GM10248 (cell line): ENCODE measurements at places on chromosomes 4 and X.

DNA sequence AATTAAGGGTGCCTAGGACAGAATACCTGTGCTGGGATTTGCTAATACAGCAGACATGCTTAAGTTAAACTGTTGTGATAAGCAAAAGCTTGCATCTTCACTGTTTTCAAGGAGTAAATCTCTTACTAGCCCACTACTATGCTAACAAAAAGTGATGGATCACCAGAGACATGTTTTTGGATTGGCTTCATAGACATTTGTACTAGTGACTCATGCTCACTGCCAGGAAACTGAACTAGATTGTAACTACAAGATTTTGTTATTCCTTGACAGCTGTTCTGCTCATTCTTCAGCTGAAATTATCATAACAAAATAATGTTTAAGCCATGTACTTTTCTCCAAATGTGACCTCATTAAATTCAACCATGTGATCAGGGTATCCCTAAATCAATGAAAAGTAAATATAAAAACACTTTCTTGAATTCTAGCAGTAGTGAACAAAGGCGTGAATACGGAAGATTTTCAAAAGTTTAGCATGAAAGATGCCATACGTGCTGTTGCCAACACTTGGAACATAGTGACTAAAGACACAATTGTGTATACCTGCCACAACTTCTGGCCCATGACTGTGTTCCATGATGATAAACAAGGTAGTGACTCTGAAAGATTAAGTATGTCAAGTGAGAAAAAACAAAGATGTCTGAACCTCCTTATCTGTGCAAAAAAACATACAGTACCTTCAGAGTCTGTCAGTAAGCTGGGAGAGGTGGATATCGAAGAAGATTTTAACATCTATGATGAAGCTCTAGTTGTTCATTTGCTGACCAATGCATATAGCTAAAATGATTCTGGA, 154.0 kb downstream of the BTC start:
- DNase-seq: no peak

DNA sequence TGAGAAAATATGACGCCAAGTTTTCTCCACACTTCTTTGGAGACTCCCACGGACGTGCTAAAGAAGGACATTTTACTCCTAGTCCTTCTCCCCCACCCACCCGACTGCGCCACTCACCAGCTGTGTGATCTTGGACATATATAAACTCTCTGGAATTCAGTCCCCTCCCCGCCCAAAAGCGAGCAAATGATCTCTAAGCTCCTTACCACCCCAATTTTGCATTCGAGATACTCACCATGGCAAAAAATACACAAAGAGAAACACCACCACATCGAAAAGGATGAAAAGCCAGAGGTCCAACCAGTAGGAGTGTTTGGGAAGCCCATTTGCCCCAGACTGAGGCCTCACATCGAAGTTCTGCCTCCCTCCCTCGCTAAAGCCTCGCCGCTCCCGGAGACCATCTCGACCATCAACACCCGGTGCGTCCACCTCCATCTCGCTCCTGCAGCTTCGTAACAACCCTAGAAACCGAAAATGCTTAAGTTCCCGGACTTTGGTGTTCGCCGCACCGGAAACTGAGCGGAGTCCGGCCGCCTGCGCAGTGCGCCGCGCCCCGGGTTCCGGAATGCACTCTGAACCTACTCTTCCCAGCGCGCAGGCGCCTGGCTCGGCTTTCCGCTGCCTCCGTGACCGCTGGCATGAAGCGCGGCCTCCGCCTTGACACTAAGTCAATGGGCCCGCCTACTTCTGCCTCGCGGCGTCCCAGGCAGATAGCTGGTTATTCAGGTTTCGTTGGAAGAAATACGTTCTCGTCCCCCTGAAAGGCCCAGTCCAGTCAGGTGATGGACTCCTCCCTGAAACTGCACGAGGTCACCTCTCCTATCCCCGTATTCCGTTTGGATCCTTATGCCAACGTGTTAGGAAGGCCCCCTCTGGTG, 21.6 kb downstream of the FABP2 start:
- peak; percentile 93 for DNase-seq

DNA sequence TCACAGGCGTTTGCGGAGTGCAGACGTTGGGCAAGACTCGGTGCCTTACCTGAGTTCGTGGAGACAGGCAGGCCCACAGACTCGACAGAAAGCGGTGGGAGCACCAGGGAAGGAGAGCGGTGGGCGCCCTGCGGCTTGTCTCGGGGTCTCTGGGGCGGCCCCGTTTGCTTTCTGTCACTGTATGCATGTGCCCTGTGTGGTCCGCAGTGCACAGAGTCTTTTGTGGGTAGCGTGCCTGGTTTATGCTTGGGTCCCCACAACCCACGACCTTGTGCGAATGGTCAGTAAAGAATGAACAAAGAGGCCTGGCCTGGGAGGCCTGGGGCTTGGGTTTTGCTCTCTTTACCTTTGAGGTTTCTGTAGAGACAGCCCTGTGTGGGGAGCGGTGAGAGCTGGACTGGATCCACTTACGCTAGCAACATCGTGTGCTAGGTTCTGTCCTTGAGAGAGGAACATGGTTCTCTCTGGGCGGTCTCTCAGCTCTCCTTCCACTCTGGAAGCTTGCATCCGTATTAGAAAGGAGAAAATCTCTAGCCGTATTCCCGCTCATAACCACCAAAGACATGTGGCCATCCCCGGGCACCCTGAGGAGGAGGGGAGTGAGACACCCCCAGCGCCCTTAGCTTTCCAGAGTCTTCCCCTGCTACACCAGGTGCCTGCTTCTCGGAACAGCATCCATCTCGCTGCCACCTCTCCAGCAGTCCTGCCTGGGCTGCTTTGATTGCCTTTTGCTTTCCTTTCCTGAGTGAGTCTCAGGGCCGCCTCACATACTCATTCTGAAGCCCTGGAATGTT, 1.2 kb downstream of the TADA2B start:
- no peak for DNase-seq

GRCh38 chrX:150767475-150768131, 74.4 kb downstream of the MTMR1 start:
- DNase-seq: no peak

DNA sequence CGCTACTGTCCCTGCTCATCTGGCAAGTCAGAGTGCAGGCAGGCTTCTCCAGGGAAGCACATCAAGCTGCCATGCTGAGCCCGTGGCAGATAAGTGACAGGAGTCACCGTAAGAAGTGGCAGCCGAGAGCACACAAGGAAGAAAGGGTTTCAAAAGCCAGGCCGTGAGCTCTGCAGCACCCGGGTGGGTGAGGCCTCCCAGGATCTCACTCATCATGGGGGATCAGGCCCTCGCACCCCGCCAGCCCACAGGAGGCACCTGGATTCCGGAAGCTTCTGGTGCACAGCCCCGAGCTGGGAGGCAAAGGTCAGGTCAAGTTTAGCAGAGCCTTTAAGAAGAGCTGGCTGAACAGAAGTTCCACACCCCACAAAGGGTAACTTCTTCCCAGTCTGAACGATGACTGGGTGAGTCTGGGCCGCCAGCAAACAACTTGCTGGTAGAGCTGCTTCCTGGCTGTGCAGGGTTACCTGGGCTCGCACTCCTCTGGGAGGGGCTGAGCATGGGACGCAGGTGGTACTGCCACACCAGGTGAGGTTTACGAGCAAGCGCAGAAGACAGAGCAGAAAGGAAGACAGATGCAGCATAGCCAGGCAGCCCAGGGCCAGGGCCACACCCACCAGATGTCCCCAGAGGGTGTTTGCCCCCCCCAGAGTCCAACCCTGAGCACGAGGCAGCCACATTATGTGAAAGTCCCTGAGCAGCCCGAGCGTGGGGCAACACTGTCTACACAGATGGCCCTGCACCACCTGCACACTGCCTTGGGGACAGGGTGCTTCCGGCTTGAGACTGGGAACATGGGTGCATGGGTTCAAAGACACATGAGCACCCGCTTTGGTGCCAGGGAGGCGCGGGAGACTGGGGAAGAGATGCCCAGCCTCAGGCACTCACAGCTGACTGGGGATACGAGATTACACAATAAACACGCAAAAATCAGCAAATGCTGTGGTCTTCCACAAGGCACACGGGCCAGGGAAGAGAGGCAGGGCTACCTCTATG, 7.7 kb downstream of the CCNQ start:
- no peak for DNase-seq
